ENCODE measurements at places on chromosomes 7 and 10.
A peak's percentile ranks its signal among the peaks of the same experiment; 100 is the strongest.

GRCh38 chr10:44511166-44511565, 126.3 kb upstream of the CXCL12 start:
- no peak for DNase-seq

DNA sequence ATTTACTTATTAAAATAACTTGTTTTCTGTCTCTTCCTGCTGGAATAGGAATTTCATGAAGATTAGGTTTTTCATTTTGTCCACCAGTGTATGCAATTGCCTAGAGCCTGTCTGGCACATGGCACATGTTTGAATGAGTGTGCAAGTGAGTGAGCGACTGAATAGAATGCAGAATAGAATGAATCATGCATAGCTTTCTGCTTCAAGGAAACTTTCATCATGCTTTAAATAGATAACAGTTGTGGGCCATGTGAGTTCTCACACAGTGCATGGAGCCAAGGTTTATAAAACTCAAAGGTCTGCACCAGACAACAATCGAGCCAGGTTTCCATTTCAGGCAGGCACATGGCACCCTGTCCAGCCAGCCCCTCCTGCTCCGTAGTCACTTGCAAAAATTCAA, 74.2 kb upstream of the HECW1 start:
- DNase-seq = no peak

DNA sequence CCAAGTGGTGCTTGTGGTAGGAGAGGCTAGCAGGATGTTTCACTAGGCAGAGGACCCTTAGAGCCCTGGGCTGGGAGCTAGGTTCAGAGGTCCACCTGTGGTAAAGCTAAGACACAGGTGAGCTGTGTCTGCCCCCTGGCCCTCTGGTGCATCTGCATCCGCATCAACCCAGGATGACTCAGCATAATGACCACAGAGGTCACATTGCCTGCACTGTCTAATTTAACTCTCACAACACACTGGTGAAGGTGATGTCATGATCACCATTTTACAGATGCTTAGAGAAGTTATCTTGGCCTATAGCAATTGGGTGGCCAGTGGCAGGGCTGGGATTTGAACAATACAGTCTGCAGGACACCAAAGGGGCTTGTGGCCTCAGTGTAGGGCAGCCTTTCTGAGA, 33.1 kb downstream of the HABP2 start:
- no peak for DNase-seq

DNA sequence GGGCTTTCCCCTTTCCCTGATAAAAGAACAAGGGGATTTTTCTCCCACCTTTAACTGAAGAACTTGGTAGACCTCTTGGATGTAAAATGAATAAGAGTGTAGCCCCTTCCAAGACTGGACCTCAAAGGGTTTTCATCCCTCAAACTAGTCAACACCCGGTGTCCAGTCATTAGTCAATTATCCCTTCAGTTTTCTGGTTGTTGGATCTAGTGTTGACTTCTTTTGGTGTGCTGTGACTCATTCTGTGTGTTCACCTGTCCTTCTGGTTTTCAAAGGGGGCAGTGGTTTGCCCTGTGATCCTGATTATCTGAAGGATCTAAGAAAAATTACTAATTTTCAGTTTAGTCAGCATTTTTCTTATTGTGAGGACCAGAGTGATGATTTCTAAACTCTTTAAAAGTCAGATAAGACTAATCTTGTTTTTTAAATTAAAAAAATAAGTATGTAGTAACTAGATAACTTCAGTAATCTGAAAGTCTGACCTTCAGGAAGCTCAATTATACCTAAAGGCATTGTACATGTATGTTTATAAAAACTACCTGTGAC, 583.5 kb downstream of the CNTNAP2 start:
- no peak for DNase-seq

- no peak for DNase-seq
Observed at GRCh38 chr10:7409732-7410168, 1.1 kb downstream of the SFMBT2 start.

- DNase-seq = peak; percentile 67
Observed at GRCh38 chr10:77925795-77926565, 575 bp downstream of the DLG5 start.

- no peak for DNase-seq
Observed at GRCh38 chr7:70598976-70599375, 533.0 kb upstream of the GALNT17 start.
